Substantia nigra (tissue), 51 donors: ENCODE measurements at places on chromosomes 11 and 22.

- no peak for DNase-seq
These were observed 306.6 kb downstream of the FAT3 start for GRCh38 chr11:92531065-92531739.

DNA sequence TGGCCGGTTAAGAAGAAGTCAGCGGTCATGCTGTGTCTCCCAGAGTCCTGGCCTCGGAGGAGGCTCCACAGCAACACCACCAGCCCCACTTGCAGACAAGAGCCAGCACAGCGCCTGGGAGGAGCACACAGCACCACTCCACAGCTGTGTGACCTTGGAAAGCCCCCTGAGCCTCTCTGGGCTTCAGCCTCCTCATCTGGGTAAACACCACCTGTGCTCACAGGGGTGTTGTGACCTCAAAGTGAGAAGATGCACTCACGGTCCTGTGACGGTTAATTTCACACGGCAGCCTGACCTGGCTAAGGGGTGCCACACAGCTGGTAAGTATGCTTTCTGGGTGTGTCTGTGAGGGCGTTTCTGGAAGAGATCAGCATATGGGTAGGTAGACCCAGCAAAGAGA is 54.7 kb downstream of the PHF21B start:
- no peak for DNase-seq

- DNase-seq, result no peak
These were observed 14.0 kb downstream of the MICALL1 start for GRCh38 chr22:37920126-37920525.

DNA sequence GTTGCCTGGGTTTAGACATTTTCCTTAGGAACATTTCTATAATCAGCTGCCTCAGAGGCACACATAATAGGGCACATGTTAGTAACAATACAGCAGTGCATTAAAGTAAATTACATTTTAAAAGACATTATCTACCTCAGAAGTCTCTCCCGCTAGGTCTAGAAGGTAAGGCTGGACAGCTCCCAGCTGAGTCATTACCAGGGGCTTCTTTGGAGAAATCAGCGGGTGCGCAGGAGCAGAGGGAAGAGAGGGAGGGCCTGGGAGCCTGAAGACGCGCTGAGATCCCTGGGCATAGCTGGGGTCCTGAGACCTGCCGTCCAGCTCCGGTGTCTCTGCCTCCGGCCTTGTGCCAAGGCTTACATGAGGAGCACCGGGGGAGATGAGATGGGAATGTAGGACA is 67.7 kb downstream of the TMPRSS5 start:
- DNase-seq, result no peak

- no peak for DNase-seq
These were observed 116.8 kb downstream of the MED15 start for GRCh38 chr22:20624161-20624616.

DNA sequence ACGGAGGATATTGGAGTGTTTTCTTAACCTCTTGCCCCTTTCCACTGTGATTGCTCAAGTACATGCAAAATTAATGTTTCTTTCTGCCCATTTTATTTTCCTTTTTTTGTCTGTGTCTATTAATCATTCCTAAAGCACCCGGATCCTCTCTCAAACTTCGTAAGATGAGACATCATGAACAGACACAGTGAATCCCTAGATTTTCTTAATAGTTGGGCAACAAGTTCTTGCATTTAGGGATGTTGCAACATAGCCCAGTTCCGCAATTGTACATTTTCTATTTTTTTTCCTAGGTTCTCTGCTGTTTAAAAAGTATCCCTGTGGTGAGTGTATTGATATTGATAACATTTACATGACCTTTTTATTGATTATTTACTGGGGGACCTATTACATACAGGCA is 2.9 kb downstream of the FAM111A start:
- DNase-seq, result no peak

DNA sequence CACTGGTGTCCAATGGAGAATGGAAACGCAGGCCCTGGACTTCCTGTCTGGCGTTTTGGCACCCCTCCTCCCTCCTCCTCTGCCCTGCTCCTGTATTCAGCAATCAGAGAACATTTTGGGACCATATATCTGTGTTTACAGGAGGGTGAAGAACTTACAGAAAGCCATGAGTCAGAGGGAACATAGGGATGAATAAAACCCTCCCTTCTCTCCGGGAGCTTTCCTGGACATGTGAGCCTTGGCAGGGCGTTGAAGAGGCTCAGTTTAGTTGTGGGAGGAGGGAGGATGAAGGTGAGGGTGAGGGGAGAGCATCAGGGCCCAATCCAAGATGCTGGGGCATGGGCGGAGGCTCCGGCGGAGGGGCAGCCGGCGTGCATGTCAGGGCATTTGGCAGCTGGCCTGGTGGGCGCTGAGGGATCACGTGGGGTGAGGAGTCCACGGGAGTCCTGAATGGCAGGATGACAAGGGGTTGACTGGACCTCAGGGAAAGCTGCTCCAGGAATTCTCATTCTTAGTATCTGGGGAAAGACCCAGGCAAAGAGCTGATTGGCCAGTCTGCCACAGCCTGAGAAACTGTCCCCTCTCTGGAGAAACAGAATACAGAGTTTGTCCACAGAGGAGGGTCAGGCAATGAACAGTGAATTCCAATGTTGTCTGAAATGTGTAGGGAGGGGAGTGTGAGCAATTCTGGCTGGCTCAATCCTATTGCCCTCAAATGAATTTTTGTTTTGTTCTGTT is 28.9 kb downstream of the MICAL2 start:
- DNase-seq, result no peak

DNA sequence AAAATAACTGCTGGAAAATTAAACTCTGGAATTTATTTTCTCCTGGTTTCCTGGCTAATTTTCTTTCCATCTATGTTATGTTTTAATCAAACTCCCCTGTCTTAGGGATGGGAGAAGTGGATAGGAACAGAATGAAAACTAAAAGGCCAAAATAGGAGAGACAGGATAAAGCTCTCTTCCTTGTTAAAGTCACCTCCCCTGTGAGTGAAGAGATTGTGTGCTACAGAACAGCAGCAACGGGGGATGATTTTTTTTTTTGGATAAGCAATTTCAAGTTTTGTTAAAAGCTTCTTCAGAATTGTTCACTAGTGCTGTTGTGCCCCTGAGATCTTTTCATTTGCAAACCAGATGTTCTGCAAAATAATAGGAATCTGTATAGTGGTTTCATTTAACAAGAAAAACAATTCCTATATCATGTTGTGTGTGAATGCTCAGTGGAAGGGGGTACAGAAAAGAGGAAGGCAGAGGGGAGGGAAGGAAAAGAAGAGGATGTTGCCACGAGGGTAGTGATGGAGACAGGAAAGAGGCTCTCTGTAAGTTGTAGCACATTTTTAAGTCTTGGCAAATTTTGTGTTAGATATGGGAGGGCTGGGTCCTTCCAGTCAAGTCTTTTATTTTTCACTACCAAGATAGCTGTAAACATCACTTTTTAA is 301.2 kb downstream of the CADM1 start:
- DNase-seq, result no peak

DNA sequence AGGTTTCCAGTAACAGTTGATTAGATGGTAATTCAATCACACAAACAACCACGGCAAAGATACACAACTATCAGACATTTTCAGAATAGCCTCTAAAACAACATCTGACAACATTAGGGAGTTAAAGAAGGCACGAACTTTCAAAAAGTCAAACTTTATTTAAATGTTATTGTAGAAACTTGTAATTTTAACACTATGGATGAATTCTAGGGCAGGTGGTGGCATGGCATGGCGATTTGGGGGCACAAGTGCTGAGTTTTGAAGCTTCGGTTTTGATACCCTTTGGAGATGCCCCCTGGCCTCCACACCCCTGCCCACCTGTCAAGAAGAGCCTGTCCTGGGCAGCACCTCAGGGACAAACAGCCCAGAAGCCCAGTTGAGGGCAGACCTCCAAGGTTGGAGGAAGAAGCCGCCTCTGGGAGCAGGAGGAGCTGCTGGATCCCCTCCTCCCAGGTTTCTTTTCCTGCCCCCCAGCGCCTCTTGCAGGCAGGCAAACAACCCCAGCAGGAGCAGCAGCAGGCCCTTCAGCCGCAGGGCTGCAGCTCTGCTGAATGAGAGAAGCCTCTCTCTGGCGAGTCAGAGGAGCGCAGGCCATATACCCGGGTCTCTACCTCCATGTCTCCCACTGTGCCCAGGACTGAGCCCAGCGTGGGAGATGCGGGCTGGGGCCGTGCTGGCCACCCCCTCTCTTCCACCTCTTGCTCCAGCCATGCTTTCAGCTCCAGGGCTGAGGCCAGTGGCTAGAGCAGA is 102.1 kb upstream of the IGLL5 start:
- DNase-seq, result no peak

DNA sequence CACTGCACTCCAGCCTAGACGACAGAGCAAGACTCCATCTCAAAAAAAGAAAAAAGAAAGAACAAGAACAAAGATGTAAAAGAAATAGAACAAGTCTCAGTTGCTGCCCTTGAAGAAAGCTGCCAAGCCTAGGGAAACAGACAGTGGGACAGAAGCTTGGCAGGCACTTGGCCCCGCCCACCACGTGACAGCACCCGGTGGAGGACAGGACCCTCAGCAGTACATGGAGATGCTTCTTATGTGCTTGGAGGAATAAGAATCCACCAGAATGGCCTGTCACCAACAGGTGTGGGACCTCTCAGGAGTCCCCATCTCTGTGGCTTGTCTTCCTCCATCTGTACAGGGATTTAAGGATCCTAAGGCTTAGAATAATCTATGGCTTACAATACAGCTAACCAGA is 7.6 kb upstream of the TMPRSS6 start:
- no peak for DNase-seq

DNA sequence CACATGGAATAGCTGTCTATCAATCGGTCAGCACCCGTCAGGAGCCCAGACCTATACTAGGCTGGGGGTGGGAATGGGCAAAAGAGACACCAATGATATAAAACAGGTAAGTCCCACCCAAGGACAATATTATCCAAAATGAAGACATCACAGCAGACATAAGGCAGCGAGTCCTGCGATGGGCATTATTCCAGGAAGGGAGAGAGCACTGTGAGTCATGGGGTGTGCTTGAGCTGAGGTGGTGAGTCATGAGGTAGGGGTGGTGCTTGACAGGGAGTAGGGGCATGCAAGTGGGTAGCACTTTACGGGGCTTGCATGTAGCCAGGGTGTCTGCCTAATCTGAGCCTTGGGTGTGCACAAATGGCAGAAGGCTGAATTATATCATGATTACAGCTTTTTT is 605.0 kb upstream of the CADM1 start:
- DNase-seq, result no peak

GRCh38 chr22:38853196-38853651 is 9.4 kb upstream of the NPTXR start:
- DNase-seq, result no peak

DNA sequence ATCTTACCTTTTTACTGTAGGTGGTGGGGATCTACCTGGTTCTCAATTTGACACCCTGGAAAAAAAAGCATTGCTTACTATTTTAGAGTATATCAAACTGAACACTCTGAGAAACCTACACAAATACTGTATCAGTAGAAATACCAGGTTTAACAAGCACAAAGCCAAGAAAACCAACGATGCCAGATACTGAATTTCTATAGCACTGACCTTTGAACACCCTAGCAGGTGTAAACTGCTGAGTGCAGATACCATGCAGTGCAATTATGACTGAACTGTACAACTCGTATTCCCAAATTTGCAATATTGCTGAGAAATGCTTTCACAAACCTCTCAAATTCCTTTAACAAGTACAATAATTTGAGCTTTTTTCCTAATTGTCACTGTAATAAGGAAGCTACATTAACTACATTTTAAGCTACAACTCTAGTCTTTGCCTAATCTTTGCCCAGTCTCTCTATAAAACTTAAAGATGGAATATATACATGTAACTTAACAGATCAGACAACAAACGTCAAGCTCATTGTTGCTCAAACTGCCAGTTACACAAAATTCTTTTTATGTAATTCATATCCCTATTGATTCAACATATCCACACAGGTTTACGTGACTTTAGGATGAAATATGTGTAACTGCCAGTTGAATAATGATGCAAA is 8.9 kb downstream of the TAF1D start:
- no peak for DNase-seq

DNA sequence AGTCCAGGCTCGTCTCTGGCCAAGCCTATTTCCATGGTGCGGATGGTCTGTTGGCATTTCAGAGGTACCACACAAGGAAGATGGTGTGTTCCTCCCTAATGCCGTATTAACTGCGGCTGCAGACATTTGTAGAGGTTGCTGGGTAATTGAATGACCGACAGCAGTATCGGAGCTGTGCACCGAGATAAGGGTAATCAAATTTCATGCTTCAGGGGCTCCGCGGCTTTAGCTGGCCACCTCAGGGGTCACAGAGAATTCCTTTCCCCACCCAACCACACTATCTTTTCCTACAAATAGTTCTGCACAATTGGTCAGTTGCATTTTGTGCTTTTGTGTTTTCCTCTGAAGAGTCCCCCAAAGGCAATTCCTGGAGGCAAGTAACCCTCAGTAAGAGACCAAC is 297.4 kb downstream of the OPCML start:
- DNase-seq, result no peak

- DNase-seq, result no peak
These were observed 79.3 kb downstream of the KCNA4 start for GRCh38 chr11:29937526-29937925.

DNA sequence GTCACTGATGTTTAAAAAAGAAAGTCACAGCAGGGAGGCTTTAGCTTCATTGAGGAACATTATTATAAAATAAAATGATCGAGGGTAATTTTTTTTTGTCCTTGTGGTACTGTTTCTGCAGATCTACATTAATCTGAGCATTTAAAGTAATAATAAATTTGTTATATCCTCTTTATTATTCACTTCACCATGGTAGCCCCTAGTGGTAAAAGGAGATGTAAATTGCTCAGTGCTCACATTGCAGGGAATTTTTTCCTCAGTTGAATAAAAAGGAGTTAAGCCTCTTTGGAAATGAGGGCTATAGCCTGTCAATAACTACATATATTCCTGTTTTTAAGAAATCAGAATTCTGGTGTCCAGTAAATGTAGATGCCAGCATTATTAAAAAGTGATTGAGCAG is 99.7 kb upstream of the VPREB1 start:
- DNase-seq, result no peak

DNA sequence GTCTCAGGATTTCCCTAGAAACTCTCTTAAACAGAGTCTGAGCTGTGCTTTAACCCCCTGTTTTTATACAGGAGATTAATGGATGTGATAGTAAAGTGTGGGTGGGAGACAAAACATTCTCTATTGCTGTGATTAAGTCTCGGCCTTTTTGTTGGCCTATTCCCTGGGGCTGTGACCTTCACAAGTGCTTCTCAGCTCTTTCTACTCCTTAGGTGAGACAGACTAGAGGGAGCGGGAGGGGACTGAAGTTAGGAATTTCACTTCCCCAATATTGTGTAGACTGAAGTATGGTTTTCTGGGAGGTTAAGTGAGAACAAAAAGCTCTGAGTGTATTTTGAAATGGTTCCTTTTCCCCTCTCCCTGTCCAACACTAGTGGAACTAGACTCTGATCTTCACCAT is 29.8 kb upstream of the OR8B8 start:
- no peak for DNase-seq

DNA sequence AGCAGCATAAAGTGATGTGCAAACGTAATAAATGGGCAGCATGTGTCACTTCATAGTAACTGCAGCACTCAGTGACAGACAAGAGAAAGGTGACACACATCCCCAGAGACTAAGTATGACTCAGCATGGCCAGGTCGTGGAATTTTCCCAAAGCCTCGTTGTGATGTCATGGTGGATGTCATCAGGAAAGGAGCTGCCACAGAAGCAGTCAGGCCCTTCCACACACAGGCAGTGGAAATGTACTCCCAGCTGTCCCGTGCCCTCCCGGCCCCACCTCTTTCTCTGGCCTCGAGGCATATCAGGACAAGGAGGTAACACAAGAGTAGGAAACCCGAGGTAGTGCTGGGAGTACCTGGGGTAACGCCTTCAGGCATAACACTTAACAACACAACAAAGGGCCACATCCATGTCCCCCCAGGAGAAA is 8.1 kb downstream of the PC start:
- no peak for DNase-seq

- no peak for DNase-seq
These were observed 3.8 kb upstream of the OR5A2 start for GRCh38 chr11:59429924-59430516.
